Right atrium auricular region (tissue), 2 donors: ENCODE measurements at places on chromosomes 2 and 18. TPM values are rescaled to one million over a fixed set of nuclear protein-coding genes. Genes with fewer than 3 reads are reported as not detected.

DNA sequence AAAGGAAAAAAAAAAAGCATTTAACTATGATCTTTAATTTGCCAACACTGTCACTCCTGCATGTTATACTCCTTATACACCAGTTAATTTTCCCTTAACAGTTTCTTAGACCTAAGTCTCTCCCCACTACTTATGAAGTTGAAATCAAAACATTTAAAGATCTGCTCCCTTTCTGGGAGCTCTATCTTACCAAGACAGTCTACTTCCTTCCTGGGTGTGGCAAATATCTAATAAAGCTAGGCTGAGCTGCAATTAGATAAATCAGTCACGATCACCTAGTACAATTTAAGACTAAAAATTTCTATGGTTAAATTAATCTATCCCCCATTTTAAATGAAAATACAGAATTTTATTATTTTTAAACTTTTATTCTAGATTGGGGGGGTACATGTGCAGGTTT lies 33.4 kb downstream of the PUM2 start:
- H3K36me3 ChIP-seq, result peaks cover 28% of the 10 kb centered on the region
- H3K4me1 ChIP-seq, result no peaks in the 10 kb centered on the region
- no peaks in the 10 kb centered on the region for H3K27me3 ChIP-seq
- no peak overlapping the region for H3K27ac ChIP-seq

DNA sequence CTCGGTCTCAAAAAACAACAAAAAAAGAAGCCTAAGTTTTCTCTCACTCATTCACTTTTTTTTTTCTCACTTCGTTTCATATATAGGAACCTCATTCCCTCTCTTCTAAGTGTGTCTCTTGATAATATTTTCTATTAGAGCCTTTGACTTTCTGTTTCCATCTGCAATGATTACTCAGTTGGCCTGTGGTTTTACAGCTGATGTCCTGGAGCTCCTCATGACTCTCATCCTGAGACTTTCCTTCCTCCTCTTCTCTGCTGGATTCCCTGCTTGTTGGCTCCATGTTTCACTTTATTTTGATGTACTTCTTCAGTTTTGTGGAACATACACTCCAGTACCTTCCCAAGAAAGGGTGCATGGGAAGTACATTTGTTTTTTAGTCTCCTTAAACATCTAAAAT lies 154.2 kb upstream of the GATA6 start:
- no peak overlapping the region for H3K4me3 ChIP-seq
- H3K36me3 ChIP-seq, result no peaks in the 10 kb centered on the region
- H3K4me1 ChIP-seq, result no peaks in the 10 kb centered on the region

- no peak overlapping the region for H3K4me3 ChIP-seq
- H3K36me3 ChIP-seq, result no peaks in the 10 kb centered on the region
- H3K27me3 ChIP-seq, result no peaks in the 10 kb centered on the region
- no peak for DNase-seq
These were observed 175.7 kb upstream of the RND3 start for GRCh38 chr2:150663143-150663542.

DNA sequence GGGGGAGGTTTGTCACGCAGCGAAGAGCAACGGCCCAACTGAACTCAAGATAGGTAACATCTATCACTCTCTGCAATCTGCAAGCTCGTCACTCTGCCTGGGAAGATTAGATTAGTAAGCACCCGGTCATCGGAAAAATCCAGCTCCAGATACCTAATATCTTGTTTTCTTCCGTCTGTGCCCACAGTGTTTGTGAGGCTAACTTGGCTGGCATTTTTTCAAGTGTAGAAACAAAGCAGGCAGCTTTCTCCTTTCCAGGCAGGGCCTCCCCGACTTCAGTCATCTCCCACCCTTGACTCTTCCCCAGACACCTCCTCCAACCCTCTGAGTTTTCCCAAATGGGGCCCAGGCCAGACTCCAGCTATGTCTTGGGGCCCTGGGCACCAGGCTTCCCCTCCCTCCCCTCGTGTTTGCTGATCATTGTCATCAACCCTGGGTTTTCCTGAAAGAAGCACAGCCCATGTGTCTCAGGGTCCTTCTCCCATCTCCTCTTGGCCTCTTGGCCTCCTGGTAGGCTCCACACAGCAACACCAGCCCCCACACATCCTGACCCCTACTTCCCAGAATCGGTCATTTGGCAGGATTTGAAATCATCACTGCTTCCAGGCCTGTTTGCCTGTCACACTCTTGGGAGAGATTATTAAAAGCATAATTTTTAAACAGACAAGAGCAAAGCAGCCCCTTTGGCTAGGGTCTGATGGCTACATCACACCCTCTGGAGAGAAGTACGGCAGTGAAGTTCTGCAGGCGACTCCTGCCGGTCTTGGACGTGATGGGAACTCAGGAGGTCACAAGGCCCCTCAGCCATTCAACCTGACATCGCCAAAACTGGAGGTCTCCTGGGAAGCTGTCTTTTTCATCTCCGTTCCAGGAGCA lies 144.9 kb upstream of the ID2 start:
- H3K27ac ChIP-seq, result peak overlapping the region; percentile 45
- H3K27me3 ChIP-seq, result no peaks in the 10 kb centered on the region
- H3K36me3 ChIP-seq, result no peaks in the 10 kb centered on the region
- no peaks in the 10 kb centered on the region for H3K4me1 ChIP-seq
- DNase-seq, result no peak

- H3K27ac ChIP-seq, result no peak overlapping the region
- H3K4me3 ChIP-seq, result no peak overlapping the region
- no peaks in the 10 kb centered on the region for H3K27me3 ChIP-seq
- H3K4me1 ChIP-seq, result no peaks in the 10 kb centered on the region
- no peak for DNase-seq
These were observed 104.3 kb upstream of the ST6GAL2 start for GRCh38 chr2:106990297-106990696.

LYG1 gene
- not detected for total RNA-seq

- no peaks in the 10 kb centered on the region for H3K36me3 ChIP-seq
- H3K4me1 ChIP-seq, result no peaks in the 10 kb centered on the region
- no peaks in the 10 kb centered on the region for H3K27me3 ChIP-seq
- DNase-seq, result no peak
These were observed 808.1 kb downstream of the RNF144A start for GRCh38 chr2:7725171-7725849.

DNA sequence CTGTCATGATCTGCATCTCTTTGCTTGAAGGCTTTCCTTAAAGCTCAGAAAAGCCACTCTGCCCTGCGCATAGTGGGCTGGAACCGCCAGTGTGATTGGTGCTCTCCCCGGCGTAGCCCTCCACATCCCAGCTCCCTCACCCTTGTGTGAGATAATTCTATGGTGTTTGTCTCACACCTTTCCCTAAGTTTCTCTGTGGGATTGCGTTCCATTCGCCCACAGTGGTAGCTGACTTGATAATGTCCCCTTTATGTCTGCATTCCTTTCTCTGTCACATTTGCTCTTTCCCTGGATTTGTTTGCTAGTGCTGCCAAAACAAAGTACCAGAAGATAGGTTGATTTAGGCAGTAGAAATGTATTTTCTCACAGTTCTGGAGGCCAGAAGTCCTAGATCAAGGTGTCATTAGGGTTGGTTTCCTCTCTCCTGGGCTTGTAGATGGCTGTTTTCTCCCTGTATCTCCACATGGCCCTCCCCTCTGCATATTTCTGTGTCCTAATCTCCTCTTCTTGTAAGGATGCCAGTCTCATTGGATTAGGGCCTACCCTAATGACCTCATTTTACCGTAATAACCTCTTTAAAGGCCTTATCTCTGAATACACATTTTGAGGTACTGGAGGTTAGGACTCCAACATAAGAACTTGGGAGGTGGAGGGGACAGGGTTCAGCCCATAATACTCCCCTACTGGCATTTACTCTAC lies 7.4 kb upstream of the TMEM87B start:
- H3K4me3 ChIP-seq, result no peak overlapping the region
- H3K27me3 ChIP-seq, result no peaks in the 10 kb centered on the region
- DNase-seq, result no peak
- no peaks in the 10 kb centered on the region for H3K36me3 ChIP-seq
- H3K27ac ChIP-seq, result peak overlapping the region; percentile 60
- peaks cover 18% of the 10 kb centered on the region for H3K4me1 ChIP-seq
